T-helper 2 cell (primary cell): ENCODE measurements at places on chromosomes 16 and 17.

GRCh38 chr16:23676924-23677480 is 1.7 kb upstream of the PLK1 start:
- DNase-seq, result no peak

- DNase-seq, result no peak
These were observed 361.7 kb upstream of the TNRC6C start for GRCh38 chr17:77596491-77597417.

DNA sequence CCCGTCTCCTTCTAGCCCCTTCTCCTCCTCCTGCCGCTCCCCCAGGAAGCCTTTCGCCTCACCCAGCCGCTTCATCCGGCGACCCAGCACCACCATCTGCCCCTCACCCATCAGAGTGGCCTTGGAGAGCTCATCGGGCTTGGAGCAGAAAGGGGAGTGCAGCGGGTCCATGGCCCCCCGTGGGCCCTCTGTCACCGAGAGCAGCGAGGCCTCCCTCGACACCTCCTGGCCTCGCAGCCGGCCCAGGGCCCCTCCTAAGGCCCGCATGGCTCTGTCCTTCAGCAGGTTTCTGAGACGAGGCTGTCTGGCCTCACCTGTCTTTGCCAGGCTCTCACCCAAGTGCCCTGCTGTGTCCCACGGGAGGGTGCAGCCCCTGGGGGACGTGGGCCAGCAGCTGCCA is 87.9 kb downstream of the RGS9 start:
- no peak for DNase-seq

DNA sequence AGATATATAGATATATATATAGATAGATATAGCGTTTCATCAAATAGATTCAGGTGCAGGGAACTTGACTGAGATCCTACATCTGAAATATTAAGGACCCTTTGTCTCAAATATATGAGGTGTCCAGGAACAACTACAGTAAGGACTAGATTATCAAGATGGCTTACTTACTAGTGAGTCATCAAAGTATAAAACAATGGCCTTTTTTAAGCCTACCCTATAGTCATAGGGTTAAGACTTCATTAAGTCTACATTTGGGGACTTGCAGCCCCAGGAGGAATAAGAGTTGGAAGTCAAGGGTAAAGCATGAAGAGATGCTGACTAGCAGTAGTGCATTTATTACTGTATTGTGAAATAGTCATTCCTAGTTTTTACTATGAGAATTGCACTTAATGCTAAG is 1023.4 kb downstream of the CDH11 start:
- DNase-seq, result no peak

GRCh38 chr17:47208744-47209488 is at the start of gene MYL4:
Gene MYL4 (plus strand): TSS chr17:47209348. CDS start chr17:47209423, 75 bp downstream.
- no peak for DNase-seq

- DNase-seq, result no peak
These were observed 35.4 kb downstream of the CMTM4 start for GRCh38 chr16:66661210-66661560.

DNA sequence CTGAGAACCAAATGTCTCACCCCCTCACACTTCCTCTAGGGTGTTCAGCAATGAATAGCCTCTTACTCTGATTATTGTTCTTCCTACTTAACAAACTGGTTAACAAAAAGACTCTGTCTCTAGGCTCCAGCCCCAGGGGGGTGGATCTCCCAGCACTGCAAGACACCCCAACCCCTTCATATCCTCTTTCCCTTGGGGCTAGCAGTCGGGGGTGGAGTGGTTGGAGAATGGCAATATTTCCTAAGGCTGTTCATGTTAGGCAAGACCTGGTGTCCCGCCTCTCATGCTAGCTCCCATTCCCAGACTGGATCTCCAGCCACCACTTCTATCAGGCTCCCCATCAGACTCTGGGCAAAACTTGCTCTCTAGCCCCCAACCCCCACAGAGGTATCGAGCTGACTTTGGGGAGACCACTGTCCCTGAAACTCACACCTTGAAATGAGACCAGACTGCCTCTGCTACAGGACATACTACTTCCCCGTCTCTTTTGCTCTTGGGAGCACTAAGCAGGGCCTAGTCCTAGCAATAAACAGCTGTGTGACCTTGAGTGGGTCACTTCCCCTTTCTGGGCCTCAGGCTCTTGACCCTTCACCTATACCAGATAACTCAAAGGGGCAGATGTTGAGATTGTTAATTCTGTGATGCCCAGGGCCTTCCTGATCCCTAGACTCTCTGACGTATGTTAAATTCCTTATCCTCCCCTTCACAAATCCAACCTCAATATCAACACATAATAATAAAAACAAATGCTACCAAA is 2.4 kb downstream of the SLC25A35 start:
- no peak for DNase-seq

- no peak for DNase-seq
These were observed 9.9 kb downstream of the AHSP start for GRCh38 chr16:31537362-31538242.

- no peak for DNase-seq
These were observed 18.5 kb downstream of the FCSK start for GRCh38 chr16:70472786-70473433.

DNA sequence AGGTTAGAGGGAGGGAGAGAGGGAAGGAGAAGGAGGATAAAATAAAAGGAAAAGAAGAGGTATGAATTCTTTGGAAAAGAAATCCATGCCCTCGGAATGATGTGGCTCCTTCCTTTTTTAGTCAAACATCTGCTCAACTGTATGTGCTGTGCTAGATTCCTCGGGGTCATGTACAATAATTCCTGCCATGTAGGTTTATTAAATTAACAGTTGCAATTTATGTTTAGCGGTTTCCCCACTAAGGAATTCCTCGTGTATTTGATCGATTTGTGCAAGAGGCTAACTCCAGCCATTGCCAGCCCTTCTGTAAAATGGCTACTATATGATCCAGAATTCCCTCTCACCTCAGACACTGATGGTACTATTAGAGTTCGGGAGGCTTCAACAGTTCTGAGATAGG is 83.0 kb upstream of the TBX2 start:
- no peak for DNase-seq

DNA sequence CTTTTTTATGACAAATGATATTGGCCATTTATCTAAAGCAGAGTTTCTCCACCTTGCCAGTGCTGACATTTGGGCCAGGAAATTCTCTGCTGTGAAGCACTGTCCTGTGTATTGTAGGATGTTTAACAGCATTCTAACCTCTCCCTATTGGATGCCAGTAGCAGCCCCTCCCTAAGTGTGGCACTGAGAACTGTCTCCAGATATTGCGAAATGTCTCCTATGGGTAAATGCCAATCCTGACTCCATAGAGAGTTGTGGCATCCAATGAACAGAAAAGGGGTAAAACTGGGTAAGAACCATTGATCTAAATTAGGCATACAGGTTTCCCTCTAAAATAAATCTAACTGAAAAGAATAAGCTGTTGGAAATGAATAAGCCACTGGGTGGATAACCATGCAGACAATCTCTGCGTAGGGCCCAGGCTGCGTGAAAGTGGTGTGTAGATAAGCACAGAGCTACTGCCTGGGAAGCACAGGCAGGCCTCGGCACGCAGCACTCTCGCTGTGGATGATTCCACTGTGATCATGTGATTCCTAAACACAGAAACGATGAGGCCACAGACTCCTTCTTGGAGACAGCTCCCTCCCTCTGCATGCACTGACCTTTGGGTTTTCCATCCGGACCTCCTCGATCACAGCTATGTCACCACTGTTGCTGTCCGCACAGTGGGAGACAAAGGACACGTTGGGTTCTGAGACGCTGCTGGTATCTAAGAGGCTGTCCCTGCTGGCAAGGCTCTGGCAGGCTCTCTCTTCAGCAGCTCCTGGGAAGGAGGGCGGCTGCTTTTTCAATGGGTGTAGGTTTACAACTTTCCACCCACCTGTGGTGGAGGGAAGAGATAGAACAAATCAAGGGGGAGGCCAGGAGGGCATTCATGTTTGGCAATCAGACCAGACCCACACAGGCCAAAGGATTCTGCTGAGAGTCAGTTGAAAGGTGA is 44.1 kb downstream of the GTF3C1 start:
- DNase-seq, result no peak

GRCh38 chr16:85553436-85554113 is 59.5 kb upstream of the GSE1 start:
- DNase-seq, result peak; percentile 71

DNA sequence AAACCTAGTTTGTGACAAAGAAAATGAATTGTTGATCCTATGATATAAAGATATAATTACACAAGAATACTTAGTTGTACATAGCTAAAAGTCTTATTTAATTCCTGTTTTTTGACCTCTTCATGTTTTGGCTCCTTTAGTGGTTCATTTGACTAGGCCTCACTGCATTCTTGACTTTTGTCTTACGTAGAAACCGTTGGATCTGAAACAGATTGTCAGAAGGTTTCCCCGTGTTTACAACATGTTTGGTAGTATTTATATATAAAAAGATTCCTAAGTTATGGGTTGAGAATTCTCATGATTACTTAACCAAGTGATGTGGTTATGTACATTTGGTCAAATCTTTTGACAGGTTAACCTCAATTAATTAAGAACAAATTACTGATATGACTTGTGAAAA is 162.8 kb downstream of the BCAS3 start:
- DNase-seq, result no peak

- no peak for DNase-seq
These were observed at the start of gene TEX14 for GRCh38 chr17:58691701-58692238. Gene TEX14 (minus strand): TSS chr17:58692045. CDS start chr17:58652001, 40,044 bp downstream.

- DNase-seq, result no peak
These were observed 9.2 kb upstream of the SPPL2C start for GRCh38 chr17:45835481-45835880.

DNA sequence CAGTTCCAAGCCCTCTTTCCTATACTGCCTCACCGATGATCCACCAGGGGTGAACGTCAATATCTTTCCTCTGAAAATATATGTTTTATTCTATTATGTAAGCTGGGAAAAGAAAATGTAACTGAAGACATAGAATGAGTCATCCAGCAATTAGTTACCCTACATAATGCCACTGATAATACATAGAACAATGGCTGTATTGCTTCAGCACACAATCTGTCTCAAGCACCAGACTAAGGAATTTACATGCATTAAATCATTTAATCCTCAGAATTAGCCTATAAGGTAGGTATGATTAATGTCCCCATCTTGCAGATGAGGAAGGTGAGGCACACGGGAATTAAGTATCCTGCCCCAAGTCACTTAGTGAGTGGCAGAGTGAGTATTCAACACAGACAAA is 472.8 kb downstream of the TOX3 start:
- no peak for DNase-seq
